ENCODE measurements at places on chromosomes 11 and 22.
A peak's percentile ranks its signal among the peaks of the same experiment; 100 is the strongest.

DNA sequence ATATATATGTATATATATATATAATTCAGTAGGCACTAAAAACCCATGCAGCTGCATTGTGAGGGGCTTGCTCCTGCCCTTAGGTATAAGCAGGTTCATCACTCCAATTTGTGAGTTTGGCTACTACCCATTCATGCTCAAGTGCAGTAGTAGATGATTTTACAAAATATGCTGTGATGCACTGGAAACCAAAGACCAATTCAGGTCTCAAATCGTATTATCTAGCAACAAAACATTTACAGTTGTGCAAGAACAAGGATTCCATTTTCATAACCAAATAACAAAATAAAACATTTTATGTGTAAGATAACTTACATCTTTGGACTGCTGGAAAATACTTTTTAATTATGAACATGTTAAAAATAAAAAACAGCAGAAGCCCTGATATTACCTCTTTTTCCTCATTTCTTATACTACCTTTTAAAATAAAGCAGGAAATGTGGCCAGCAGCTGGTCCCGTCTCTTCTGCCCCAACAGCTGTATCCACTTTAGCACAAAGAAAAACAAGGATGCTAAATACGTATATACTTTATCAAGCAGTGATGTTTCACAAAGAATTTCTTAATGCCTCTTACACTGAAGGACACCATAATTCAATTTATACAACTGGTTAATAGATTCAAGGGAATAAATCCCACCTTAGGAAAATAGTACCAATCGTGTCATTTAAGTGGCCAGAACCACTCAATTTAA is 2.8 kb downstream of the CREBZF start:
- DNase-seq, result no peak

- DNase-seq, result no peak
These were observed 31.6 kb upstream of the CBX7 start for GRCh38 chr22:39183991-39184585.

DNA sequence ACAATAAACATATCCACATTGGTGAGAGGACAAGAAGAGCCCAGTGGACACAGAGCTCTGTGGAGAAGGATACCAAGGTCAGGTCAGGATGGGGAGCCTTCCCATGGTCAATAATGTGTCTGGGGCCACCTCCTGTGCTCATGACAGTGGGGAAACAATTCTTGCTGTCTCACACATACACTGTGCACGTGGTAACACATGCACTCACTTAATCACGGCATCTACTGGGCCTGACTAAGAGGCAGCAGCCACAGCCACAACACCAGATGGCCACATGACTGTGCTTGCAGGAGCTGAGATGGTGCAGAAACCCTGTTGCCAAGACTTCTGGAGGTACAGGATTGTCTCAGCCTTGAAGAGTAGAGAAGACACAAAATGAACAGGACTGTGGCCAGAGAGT is 28.6 kb downstream of the C22orf42 start:
- no peak for DNase-seq

GRCh38 chr11:20156280-20156875 is 3.9 kb downstream of the DBX1 start:
- DNase-seq, result peak; percentile 47

GRCh38 chr11:76206327-76207081 is at the start of gene WNT11:
Gene WNT11 (minus strand): TSS chr11:76206502. CDS start chr11:76206407, 95 bp downstream.
- no peak for DNase-seq

DNA sequence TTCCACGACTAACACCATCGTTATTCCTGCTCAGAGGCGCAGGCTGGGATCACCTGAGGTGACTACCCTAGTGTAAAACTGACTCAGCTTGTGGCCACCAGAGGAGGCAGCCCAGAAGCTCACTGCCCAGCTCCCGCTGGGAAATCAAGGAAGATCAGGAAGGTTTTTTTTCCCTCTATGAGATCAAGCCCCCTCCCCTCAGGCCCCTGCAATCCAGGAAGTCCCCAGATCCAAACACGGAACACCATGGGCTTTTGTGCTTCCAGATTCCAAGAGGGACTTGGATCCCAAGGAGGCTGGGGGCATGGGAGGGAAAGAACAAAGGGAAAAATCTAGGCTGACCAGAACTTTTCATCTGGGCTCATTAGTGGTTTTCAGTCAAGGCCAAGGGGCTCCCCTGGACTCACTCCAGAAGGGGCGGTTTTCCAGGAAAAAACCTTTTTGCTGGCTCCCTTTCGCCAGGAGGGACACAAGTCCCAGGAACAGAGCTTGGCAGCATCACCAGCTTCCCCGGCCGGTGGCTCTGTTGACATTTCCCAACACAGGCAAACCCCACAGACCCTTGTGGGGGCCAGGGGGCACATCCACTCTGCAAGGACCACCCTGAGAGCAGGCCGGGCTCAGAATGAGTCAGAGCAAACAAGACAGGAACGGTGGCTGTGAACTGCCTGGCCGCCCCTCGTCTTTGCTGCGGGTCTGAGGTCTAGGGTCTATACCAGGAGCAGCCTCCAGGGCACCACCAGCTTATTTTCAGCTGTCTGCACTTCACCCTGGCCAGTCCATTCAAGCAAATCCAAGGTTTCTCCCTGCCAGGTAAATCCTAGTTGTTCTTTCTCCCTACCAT is 36.8 kb downstream of the MYH9 start:
- no peak for DNase-seq

DNA sequence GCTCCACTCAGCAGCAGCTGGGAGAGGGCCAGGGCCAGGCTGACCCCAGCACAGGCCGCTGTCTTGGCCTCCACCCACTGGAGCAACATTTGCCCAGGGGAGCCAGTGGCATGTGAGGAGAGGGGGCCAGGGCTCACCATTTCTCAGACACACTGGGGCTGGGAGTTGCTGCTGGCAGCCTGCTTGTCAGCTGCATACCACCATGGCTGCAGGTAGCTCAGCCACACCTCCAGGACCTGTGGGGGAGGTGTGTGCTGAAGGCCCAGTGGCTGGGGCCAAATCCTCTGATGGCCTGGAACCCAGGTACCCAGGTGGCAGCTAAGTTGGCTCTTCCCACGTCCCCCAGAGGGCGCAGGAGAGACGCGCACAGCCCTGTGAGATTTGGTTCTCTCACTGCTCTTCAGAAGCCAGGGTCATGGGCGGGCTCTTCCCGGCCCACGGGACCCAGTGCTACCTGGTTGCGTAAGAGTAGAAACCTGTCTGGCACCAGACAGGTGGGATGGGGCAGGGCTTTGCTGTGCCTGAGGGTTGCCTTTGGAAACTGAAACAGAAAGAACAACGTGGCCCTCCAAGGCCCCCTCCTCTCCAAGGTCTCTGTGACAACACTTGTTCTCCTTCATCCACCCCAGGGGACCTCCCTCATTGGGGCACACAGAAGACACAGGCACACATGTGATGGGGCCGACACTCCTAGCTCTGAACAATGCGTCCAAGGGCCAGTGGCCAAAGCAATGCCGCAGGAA is 98.8 kb downstream of the MED15 start:
- peak; percentile 78 for DNase-seq

- DNase-seq, result no peak
These were observed 531.8 kb upstream of the CADM1 start for GRCh38 chr11:116035977-116036376.

DNA sequence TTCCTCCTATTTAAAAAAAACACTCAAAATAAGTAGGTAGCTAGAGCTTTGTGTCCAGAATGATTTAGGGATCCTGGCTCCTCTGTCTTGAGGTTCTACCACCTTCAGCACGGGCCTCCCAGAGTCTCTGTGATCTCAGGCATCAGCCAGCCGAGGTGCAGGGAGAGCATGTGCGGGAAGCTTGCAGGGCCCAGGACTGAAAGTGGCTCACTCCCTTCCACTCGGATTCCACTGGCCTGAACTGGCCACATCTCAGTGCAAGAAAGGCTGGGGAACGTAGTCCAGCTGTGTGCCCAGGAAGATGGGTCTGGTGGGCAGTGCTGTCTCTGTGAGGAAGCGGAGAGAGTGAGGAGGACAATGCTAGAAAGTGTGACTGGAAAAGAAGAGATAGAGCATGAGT is 68.3 kb upstream of the MYOD1 start:
- no peak for DNase-seq

GRCh38 chr11:123093739-123094138 is 31.8 kb upstream of the HSPA8 start:
- DNase-seq, result no peak

- DNase-seq, result no peak
These were observed 21.5 kb upstream of the CSNK2A3 start for GRCh38 chr11:11374358-11375148.

- no peak for DNase-seq
These were observed 3.1 kb downstream of the OR56A1 start for GRCh38 chr11:6027501-6027900.

DNA sequence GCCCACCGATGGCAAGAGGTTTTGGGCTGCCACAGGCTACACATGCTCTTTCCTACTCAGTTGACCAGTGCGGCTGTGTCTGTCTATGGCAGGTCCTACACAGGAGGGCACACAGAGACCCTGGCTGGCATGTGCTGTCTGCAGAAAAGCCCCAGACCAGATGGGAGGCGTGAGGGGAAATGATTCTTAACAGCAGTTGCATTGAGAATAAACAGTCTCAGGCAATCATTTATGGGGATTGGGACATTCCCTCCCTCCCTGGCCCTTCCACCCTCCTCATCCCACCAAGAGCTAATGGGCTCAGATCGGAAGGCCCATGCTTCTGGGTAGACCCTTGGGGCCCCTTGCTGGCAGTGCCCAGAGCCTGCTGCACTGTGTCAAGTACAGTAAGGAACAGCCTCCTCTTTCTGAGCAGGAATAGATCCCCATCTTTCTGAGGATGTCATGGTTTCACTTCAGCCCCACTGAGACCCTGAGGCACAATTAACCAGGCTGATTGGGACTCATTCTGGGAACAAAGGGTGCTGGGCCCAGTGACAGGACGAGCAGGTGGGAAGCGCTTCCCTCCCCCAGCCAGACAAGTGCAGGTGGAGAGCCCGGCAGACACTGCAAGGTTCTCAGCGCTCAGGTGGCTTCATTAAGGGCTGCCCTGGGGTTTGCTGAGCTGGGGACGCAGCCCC is 28.3 kb downstream of the TSPAN18 start:
- no peak for DNase-seq

DNA sequence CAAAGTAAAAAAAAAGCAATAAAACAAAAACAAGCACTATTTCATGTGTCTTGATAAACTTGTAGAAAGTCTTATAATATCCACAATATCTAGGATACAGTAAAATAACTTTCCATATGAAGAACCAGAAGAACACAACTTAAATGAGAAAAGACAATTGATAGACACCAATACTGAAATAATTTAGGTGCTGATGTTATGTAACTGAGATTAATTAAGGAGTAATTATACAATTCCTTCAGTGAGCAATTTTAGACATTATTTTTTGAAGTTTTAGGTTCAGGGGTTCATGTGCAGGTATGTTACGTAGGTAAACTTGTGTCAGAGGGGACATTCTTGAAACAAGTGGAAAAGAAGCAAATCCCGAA is 88.3 kb upstream of the VPREB1 start:
- DNase-seq, result no peak

All from activated CD4-positive, alpha-beta T cell treated with anti-CD3 and anti-CD28 coated beads, Interleukin-10, Interleukin-2, amounts not matched to agents 100 ng/mL and 50 ng/mL, durations not matched to agents 16 hours and 8 hours (primary cell).